ENCODE measurements at places on chromosomes 13 and 19. TPM values are rescaled to one million over a fixed set of nuclear protein-coding genes. Genes with fewer than 3 reads are reported as not detected.
A peak's percentile ranks its signal among the peaks of the same experiment; 100 is the strongest.

- DNase-seq, result no peak
These were observed 75.3 kb downstream of the CACNA1A start for GRCh38 chr19:13430790-13431582.

The ZNF442 gene
- 7.0 TPM for polyA plus RNA-seq

The ZNF579 gene
- polyA plus RNA-seq, result 11.8 TPM

GRCh38 chr19:1935484-1936208, 5.3 kb upstream of the CSNK1G2 start:
- DNase-seq, result no peak

The CERS1 gene
- 5.2 TPM for polyA plus RNA-seq

DNA sequence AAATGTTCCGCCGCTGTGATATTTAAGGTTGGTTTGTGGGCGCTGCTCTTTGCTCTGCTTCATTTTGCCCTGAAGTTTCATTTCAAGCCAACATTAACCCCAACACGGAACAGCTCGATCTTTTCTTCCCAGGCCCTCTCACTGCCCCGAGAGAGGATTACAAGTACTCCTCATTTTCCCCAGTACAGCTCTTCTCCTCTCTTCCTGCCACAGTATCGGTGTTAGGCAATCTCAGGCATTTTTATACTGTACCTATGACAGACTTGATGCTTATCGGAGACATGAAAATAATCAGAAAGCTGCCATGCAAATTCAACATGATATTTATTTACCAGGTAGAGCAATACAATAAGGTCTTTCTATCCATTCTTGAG, 1.3 kb upstream of the EDNRB start:
- DNase-seq, result no peak

- no peak for DNase-seq
These were observed 20.7 kb downstream of the RFC3 start for GRCh38 chr13:33838647-33839046.

- DNase-seq, result no peak
These were observed 1567.4 kb downstream of the EFNB2 start for GRCh38 chr13:104967836-104968630.

DNA sequence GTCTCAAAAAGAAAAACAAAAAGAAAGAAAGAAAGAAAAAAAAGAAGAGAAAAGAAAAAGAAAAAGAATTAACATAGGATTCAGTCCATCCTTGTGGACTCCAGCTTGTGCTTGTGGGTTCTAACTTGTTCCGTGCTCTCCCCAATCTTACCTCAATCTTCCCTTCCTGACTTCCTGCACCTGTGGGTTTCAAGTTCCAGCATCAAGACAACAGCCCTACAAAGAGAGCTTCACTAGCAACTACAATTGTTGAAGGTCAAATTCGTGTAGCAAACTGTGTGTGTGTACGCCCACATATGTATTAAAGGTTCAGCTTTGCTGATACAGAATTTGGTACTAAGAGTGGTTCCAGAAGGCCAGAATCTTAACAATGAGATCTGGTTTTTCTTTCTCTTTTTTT, 25.3 kb downstream of the FXYD5 start:
- no peak for DNase-seq

GRCh38 chr13:32224916-32225315, 90.2 kb downstream of the ZAR1L start:
- no peak for DNase-seq

DNA sequence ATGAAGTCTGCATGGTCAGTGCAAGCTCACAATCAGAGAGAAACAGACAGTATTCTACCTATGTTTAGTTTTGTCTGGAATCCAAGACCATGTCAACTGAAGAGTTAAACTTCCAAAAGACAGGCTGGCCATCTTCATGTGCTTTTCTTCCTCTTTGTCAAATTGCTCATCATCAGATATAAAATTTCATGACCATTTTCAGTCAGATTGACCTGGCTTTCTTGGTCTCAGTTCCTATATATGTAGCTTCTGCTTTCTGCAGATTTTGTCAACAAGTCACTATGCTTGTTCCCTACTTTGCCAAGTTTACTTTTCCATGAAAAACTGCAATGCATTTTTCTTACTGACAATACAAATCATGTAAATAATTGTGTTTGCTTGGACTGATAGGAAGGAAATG, 13.9 kb downstream of the SLC46A3 start:
- no peak for DNase-seq

The CBY2 gene
- 0.91 TPM for polyA plus RNA-seq

- no peak for DNase-seq
These were observed 31.1 kb downstream of the NFIC start for GRCh38 chr19:3397266-3398022.

DNA sequence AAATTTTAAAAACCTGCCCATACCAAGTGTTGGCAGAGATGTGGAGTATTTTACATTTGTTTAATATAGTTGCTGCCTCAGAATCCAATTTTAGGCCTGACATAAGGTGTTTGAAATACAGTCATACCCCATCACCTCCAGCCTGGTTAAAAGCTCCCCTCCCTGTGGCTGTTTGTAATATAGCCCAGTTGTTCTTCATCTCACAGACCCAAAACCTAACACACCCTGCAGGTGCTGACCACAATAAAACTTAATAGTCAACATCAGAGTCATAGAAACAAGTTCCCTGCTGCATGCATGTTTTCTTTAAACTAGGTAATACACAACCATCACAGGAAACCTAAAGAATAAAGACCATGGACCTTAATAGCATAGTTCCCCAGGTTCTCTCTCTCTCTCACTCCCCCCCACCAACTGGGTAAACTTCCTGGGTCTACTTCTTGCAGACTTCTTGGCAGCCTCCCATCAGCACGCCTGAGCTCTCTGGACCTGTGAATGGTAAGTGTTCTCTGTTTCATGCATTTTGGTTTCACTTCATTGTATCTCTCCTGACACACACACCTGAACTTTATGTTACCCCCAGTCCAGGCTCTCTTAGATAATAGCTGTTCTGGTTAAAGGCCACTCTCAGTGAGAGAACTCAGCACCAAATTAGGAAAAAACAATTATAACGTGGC, 1369.9 kb downstream of the EFNB2 start:
- DNase-seq, result no peak

DNA sequence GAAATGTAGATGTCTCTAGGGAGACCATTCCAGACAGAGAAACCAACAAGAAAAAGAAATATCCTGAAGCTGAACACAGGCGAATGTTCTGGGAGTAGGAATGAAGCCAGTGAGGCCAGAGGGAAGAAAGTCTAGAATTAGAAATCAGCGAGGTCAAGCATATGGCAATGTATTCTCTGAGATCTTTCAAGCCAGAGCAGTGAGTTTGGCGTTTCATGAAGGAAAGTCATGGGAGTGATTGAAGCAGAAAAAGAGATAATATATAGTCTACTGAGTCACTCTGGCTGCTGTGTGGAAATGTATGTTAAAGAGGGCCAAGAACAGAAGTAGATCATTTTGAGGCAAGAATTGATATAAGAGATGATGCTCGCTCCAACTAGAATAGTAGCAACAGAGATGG, 576.0 kb downstream of the PCDH17 start:
- no peak for DNase-seq

The POSTN gene
- 268 TPM for polyA plus RNA-seq

- DNase-seq, result no peak
These were observed 21.0 kb downstream of the GRIK5 start for GRCh38 chr19:42048992-42049391.

- no peak for DNase-seq
These were observed 13.3 kb downstream of the KCNC3 start for GRCh38 chr19:50315773-50316448.

DNA sequence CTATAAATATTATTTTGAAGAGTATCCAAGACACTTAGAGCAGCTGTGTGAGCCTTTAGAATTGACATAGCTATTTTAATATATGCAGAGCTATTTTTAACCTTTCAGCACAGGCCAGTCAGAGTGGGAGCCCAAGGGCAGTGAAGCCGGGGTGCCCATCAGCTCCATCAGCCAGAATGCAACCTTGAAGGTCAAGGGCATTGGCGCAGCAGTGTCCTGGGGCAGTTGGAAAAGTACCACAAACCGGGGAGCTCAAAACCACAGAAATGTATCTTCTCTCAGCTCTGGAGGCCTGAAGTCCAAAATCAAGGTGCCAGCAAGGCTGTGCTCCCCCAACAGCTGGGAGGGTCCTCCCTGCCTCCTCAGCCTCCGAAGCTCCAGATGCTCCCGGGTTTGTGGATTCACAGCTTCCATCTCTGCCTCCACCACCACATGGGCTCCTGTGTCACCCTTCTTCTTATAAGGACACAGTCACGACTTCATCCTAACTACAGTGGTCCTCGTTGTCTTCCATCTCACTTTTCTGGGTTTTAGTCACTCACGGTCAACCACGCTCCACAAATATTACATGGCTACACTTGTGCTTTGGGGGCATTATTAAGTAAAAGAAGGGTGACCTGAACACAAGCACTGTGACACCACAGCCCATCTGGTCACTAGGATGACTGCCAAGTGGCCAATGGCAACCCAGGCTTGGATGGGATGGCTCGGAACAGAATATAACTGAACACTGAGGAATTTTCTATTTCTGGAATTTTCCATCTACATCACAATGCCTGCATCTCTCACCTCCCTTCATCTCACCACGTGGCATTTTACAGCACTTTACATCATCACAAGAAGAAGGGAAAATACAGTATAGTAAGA, 15.9 kb upstream of the GAS6 start:
- no peak for DNase-seq

GRCh38 chr19:21130097-21130775, 11.6 kb upstream of the ZNF431 start:
- DNase-seq, result peak; percentile 15

The ZNF99 gene
- polyA plus RNA-seq, result 1.1 TPM

The TBXA2R gene
- 2.6 TPM for polyA plus RNA-seq

DNA sequence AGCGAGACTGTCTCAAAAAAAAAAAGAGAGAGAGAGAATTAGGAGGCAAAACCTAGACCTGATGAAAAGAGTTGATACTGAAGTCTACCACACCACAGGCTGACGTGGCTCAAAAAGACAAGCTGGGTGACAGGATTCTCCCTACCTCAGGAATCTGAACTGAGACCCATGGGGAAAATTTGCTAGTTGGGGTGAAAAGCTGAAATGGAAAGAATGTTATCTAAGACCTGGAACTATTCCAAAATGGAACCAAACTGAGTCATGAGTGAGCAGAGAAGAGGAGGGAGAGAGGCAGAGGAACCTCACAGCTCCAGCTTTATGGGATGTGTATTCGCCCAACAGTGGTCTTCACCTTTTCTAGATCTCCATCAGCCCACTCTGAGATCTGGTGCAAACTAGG, 11.7 kb downstream of the SMG9 start:
- DNase-seq, result no peak

The LRRC63 gene
- 0.08 TPM for polyA plus RNA-seq

DNA sequence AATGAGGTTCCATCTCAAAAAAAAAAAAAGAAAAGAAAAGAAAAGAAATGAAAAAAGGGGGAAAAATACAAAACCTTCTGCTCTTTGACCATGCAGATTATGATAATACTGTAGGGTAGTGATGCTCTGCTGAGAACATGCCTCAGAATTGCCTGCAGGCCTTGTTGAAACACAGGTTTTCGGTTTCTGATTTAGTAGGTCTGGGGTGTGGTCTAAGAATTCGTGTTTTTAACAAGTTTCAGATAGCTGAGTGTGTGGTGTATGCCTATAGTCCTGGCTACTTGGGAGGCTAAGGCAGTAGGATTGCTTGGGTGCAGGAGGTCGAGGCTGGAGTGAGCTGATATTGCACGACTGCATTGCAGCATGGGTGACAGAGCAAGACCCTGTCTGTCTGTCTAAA, 14.9 kb upstream of the CYP2B6 start:
- DNase-seq, result no peak

- no peak for DNase-seq
These were observed 29.1 kb downstream of the NUP58 start for GRCh38 chr13:25330541-25330940.

DNA sequence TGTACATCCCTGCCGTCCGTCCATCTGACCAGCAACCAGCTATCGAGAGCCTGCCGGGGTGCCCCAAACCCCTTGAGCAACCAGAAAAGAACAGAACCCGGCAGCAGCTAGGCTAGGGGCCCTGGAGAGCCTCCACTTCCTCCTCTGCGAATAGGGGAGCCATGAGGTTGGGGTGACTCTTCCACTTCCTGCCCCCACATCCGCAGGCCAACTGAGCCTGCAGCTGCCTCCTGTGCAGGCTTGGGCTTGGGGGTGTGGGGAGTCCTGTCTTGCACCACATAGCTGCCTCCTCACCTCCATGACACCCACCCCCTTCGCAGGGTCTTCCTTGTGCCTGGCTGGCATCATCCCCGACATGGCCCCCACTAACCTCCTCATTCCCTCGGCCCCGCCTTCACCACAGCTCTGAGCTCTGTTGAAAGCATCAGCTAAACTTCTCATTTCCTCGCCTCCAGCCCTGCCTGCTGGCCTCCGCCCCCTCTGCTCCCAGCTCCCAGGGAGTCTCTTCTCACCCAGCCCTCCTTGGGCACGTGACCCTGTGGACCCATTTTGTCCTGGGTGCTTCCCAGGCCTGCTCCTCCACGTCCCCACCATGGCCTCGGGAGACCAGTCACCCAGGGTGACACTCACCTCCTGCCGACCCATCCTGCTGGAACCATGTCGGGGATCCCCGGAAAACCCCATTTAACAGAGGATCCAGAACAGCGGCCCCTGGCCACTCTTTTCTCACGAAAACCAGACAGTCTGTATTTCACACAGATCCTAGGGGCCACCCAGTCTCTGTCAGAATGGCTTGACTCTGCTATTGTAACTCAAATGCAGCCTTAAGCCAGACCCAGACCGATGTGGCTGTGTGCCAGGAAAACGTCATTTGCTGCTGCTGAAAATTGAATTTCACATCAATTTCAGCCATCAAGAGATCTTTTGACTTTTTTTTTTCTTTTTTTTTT, 50.4 kb downstream of the MYO9B start:
- no peak for DNase-seq

The OR7C1 gene
- polyA plus RNA-seq, result 0.17 TPM

DNA sequence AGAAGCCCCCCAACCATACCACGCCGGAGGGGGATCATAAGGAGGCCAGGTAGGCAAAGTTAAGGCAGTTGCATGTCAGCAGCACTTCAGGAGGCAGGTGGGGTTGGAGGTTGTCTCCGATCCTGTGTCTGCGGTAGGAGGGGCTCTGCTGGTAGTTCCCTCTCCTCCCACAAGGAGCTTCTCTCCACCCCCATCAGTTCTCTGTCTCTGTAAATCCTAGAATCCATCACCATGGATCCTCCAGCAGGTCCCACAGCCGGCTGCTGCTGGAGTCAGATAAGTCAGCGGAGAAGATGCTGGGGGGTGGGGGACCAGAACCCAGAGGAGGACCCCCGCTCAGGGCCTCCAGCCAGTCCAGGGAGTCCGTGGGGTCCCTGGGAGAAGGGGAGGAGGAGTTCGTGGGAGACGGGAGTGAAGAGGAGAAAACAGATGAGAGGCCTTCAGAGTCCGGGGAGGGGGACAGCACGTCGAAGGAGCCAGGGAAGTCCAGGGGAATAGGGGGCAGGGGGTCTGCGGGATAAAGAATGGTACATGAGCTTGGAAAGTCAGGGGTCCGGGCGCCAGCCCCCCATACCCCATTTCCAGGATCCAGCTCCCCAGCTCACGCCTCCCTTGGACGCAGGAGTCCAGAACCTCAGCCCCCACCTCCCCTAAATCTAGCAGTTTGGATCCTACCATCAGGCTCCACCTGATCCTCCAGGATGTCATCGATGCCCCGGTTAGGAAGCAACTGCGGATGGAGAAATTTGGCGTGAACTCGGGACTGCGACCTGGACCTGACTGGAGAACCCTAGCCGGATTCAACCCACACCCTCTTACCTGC, 6.3 kb downstream of the MAMSTR start:
- DNase-seq, result no peak

All from right renal cortex interstitium (tissue), 3 donors.